ENCODE measurements at places on chromosomes 12 and 14.

DNA sequence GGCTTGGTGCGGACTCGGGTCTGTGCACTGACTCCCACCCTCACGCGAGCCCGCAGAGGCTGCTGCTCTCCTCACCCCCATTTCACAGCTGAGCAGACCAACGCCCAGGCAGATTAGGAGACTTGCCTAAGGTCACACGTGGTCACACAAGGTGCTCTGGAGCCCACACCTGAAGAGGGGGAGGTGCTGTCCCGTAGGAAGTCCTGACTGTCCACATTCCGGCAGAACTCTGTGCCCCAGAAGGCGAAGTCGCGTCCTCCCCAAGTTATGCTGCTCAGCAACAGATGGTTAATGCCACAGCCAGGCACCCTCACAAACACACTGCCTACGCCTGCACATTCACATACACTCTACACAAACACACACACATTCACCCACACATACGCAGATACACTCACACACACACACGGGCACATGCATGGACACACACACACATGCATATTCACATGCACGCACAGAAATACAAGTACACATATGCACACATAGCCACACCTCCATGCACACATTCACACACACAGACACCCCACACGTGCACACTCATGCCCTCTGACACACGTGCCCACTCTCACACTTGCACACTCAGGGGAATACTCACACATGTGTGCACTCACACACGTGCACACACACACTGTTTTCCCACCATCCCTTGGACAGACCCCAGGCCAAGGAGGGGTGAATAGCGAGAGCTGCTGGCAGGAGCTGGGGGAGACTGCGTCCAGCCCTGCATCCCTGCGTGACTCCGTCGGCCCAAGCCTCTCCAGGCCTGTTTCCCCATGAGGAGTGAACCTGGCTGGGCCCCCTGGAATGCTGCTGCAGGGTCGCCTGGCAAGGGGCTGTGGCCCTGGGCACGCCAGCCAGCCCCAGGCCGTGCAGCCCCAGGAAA, 4.1 kb downstream of the C14orf180 start:
- DNase-seq: no peak

GRCh38 chr12:114697243-114697716, 13.3 kb upstream of the TBX3 start:
- DNase-seq: no peak

DNA sequence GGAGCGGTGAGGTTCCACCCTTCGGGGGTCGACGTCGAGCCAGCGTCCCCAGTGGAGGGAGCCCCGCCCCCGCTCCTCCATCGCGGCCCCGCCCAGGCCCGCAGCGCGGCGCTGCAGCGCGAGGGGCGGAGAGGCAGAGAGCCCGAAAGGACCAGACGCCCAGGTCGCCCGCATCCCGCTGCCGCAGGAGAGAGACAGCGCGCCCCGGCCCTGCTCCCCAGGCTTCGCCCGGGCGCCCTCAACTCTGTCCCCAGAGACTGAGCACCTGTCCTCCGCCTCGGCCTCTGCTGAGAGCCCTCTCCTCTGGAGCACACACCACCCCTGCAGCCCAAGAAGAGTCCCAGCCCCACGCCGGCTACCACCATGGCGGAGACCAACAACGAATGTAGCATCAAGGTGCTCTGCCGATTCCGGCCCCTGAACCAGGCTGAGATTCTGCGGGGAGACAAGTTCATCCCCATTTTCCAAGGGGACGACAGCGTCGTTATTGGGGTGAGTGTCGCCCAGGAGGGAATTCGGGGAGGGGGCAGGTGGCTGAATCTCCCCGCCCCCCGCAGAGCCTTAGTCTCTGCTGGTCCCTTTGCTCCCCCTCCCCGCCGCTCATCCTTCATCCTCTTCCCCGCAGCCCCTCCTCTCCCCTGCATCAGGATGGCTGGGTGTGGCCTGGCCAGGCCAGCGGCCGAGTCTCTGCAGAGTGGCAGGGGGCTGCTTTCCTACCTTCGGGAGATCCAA, at the start of gene KIF5A:
TSS of gene KIF5A (plus strand) at position 136 of the 732 bp plus-strand sequence. CDS start at position 364, 228 bp downstream.
- no peak for DNase-seq

DNA sequence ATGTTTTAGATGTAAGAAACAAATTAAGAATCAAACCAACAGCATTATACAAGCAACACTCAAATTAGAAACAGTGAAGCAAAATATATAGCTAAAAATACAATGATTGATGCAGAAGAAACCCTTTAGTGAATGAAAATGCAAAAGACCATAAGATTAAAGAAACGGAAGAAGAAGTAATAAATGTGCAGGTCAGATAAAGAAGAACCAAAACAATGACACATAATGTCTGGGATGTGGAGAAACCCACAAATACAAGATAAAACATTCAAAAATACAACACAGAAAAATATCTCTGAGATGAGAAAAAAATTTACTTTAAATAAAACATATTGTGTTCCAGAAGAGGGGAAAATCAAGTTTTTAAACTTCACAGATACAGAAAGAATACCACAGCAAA, 73.4 kb upstream of the AVPR1A start:
- no peak for DNase-seq

DNA sequence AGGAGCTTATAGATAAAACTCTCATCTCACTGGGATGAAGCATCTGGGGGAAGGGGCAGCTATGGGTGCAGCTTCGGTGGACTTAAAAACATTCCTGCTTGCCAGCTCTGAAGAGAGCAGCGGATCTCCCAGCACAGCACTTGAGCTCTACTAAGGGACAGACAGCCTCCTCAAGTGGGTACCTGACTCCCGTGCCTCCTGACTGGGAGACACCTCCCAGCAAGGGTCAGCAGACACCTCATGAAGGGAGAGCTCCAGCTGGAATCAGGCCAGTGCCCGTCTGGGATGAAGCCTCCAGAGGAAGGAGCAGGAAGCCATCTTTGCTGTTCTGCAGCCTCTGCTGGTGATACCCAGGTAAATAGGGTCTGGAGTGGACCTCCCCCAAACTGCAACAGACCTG, 345.2 kb upstream of the SYT1 start:
- no peak for DNase-seq

DNA sequence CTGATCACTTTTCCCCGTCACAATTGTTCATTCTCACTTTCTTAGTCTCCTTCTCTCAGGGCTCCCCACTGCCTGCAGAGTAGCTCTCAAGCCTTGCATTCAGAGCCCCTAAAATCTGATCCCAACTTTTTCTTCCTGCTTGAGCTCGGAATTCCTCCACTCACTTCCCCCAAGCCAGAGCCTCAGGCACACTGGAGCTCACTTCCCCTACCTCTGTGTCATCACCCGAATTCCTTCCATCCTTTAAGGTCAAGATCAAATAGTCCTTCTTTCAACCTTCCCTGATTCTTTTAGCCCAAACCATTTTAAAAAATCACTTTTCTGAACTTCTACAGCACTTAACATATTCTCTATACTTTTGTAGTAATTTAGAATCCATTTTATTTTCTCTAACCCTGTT, 34.1 kb upstream of the ATP23 start:
- DNase-seq: no peak

DNA sequence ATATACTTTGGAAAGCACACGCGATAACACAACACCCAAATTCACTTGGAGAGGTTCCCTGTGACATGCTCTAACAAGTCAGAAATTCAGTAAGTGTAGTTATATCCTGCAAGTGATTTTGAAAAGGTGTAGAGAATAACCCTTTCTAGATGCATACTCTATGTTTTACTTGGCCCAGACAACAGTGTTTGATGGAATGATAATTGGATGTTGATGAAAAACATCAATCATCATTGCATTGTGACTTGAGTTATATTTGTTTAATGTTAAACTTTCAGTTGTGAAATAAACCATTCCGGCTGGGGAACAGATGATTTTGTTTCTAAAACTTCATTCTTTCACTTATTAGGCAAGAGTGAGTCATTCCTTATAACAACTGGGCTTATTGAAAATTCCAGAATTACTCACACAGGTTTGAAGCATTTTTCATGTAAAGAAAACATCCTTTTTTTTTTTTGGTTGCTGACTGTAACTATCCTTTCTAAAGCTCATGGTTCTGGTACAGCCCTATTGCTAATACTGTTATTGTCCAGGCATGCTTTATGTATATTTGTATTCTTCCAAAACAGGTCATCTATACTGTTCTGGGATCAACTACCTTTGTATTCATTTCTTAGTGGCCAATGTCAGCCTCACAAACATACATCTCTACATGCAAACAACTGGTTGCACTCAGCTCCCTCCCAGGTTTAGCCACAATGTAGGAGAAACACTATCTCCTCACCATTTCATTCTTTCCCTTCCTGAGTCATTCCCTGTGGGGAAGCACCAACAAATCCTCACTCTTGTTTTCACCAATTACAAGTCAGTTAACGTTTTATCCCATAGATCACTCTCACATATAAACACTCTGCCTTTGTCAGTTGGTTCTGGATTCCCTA, 121.2 kb upstream of the LRIG3 start:
- peak; percentile 85 for DNase-seq

- no peak for DNase-seq
These were observed 28.1 kb upstream of the PPM1A start for GRCh38 chr14:60220917-60221316.

- no peak for DNase-seq
These were observed 451.9 kb upstream of the NOVA1 start for GRCh38 chr14:27049701-27050100.

- no peak for DNase-seq
These were observed 75.0 kb upstream of the OVCH1 start for GRCh38 chr12:29572464-29572863.

DNA sequence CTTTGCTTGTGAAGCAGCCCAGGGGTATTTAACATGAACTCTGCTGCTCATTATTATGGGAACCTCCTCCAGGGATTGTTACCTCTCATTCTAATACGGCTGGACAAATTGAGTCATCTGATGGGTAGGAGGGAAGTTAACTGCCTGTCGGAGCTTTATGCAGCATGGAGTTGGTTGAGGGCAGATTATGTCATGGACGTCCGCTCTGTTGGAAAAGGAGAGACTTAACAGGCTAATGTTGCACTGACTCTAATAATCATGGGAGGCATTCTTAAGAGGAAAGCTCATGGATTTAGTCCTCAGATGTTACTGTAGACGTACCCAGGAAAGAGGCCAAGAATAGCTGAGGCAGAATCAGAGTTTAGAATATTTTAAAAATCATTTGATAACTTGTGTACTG, 9.9 kb downstream of the POP5 start:
- DNase-seq: no peak
